SHP77 (cell line): ENCODE measurements at places on chromosomes 4 and X.

DNA sequence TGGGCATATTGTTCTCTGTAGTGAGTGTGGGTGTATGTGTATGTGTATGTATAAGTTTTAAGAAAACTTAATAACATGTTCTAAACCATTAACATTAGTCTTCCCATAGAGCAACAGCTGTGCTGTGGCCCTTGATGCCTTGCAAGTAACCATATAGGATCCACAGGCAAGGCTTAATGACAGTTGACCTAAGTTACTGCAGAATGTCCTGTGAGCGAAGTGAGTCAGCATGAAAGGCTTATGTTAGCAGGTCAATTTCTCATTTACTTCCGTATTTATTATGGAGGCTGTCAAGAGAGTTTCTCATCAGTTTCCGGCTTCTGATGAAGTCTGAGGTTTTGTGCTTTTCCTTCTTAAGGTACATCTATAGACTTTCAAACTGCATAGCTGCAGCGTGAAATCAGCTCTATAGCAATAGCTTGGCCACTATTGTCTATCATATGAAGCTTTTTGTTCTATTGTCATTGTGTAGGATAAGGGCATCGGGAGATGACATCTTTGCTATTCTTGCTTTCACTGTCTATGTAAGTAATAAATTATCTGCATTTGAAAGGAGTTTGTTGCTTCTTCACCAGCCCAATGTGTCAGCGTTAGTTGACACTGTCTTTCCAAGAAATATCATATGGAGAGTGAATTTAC lies 1153.4 kb upstream of the AGA start:
- DNase-seq, result no peak

GRCh38 chr4:40289366-40290188 lies 45.6 kb upstream of the CHRNA9 start:
- no peak for DNase-seq

DNA sequence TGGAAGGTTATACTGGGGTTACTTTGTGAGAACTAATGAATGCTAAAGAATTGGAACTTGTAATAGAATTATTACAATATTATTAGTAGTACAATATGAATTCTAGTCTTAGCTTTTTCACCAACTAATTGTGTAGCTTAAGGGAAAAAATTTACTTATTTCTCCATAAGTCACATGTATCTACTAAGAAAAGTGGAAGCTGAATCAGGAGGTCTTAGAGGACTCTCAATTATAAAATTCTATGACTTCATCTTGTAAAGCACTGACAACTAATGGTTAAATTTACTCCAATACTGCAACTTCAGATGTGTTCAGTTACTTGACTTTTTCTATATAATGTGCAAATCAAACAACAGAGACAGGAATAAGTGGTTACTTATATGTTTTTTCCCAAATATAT lies 899 bp upstream of the TMPRSS11D start:
- DNase-seq, result no peak

DNA sequence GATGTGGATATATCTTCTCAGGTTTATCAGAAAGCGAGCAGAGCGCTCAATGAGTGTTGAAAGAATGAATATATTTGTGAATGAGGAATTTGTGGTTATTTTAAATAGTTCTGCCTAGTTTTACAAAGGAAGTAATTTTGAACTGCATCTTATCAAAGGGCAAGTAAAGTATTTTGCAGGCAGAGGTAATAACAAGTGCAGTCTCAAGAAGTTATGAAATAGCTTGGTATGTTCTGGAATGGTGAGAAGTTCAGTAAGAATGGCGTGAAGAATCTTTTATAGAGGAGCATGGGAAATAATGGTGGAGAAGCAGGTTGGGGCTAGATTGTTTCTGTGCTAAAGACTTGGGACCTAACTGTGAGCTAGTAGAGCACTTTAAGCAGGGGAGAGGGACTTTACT lies 10.9 kb downstream of the TMA16 start:
- DNase-seq, result no peak

DNA sequence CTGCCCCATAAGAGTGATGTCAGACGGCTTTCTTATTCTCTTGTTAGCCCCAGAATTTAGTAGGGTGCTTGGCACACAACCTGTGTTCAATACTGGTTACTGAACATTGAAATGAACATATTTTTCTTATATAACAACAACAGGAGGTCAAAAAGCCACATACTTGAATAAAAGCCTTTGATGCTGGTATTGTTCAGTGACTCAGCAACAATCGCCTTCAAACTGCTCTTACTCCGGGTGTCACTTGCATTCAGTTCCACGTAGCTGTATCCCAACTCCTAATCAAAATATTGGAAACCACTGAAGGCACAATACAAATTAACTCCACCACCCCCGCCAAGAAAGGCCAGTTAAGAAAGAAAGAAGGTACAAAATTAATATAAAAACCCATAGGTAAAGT lies 61.5 kb downstream of the RFC1 start:
- DNase-seq, result no peak

GRCh38 chrX:63426519-63426918 lies 75.4 kb upstream of the SPIN4 start:
- DNase-seq, result no peak

GRCh38 chr4:1802151-1802715 lies 9.1 kb downstream of the FGFR3 start:
- DNase-seq, result no peak

- no peak for DNase-seq
These were observed 39.5 kb upstream of the PTPN13 start for GRCh38 chr4:86554646-86555045.

DNA sequence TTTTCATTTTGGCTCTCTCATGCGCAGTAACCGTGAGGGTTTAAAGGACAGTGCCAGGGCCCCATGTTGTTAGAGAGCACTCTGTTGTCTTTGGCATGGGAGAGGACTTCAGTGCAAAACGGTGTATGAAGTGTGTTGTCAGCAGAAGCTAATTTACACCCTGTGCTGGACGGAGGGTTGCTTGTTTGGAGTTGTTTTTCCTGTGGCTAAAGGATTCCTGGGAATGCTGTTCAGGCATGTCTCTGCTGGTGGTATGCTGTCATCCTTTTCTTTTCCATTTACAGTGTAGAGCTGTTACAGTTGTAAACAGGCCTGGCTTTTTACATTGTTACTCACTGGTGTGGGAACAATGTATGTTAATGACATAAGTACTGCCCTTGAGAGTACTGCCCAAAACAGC lies 206.3 kb downstream of the CBR4 start:
- no peak for DNase-seq

DNA sequence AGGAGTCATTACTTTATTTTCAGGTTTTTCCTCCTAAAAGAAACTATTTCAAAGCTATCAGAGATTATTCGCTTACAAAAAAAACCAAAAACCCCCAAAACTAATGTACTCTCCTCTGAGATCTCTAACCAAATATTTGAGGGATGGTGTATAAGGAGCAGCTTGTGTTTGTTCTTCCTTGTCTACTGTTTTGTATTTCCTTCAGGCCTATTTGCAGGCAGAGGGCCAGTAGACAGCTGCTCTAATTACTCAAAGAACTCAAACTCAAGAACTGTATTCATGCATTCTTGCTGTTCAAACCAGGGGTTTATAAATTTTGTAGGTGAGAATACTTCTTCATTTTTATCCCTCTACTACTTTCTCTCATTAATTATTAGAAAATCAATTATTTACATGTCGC lies 51.3 kb downstream of the SH3RF1 start:
- DNase-seq, result no peak

- no peak for DNase-seq
These were observed 148.0 kb downstream of the STIM2 start for GRCh38 chr4:27008679-27009078.

GRCh38 chr4:138330531-138330930 lies 88.4 kb upstream of the SLC7A11 start:
- no peak for DNase-seq
